ENCODE measurements at places on chromosomes 2 and 18.

- DNase-seq = no peak
These were observed 78.6 kb downstream of the ARMC9 start for GRCh38 chr2:231276987-231277386.

GRCh38 chr2:127324635-127325034, 30.7 kb upstream of the ERCC3 start:
- peak; percentile 19 for DNase-seq

GRCh38 chr2:16013359-16013911, 73.1 kb downstream of the MYCN start:
- DNase-seq = no peak

DNA sequence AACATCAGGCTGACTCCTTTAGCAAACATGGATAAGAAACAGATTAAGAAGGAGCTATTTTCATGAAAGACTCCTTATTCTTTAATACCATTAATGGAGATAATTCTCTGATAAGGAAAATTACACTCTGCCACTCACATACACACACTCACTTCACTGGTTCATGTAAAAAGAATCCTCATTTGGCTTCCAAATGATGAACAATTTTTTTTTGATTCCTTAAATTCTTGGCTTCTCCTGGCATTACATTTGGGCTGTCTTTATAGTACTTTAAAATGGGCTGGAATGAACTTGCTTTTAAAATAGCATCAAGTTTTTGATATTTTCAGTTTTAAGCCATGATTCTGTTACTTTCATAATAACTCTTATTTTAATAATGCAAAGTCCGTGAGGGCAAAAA, 328.6 kb downstream of the SLC8A1 start:
- DNase-seq = no peak

DNA sequence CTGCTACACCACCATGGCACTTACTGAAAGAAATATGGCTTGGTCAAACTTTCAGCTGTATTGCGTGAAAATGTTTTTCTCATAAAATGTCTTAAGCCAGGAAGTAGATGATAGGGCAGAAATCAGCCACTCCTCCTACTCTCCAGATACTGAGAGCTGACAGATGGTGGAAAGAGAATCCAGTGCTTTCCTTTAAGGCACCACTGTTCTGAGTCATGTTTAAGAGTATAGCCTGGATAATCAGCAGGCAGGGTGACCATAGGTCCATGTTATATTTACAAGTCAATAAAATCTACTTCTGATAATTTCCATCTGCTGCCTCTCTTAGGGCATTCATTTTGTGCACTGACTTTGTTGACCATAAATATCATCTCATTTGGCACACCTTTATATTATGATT, 21.9 kb downstream of the ARPC2 start:
- no peak for DNase-seq

- DNase-seq = no peak
These were observed 40.4 kb downstream of the COL3A1 start for GRCh38 chr2:189014449-189015138.

- DNase-seq = no peak
These were observed 53.5 kb downstream of the THSD7B start for GRCh38 chr2:136818839-136819238.

DNA sequence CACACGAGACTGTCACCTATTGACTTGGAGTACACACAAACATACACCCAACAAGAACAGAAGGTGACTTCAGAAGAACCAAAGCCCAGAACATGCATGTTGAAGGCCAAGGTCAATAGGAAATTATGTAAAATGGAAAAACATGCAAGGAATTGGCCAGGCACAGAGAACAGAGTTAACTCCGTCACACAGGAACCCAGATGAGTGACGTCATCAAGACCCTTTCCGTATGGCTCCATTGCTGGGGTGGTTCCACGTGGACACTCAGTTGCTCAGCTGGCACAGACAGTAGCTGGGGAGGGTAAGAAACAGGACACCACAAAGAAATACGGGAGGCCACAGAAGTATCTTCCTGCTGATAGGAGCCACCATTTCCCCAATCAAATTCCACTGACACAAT, 18.4 kb downstream of the SOX11 start:
- DNase-seq = no peak

GRCh38 chr2:178005756-178006155, 66.8 kb downstream of the PDE11A start:
- no peak for DNase-seq

- DNase-seq = no peak
These were observed 266.6 kb downstream of the ACTR3 start for GRCh38 chr2:114156366-114157056.

GRCh38 chr18:64407606-64408005, 258.7 kb upstream of the LINC00305 start:
- no peak for DNase-seq

- no peak for DNase-seq
These were observed 115.6 kb upstream of the OTOS start for GRCh38 chr2:240255811-240256703.

GRCh38 chr2:134819334-134819733, 19.1 kb upstream of the ACMSD start:
- no peak for DNase-seq

GRCh38 chr2:193154076-193154475, 959.3 kb upstream of the TMEFF2 start:
- no peak for DNase-seq

DNA sequence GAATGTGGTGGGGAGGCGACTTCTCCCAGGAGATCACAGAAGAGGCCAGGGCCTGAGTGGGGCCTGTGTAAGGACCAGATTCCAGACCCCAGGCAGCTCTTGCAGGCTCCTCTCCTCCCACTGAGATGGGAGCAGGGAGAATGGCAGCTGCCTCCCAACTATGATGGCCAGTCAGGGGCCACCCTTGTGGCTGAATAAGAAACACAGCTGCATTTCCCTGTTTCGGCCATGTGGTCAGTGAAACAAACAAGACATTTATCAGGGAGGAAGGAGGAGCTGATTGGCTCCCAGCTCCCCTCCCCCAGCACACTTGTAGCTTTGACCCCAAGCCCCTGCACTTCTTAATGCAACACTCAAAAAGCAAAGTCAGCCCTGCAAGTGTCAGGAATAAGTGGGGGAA, 143.5 kb downstream of the CELF4 start:
- no peak for DNase-seq

- DNase-seq = no peak
These were observed 12.7 kb downstream of the ANKRD44 start for GRCh38 chr2:197297772-197298318.

DNA sequence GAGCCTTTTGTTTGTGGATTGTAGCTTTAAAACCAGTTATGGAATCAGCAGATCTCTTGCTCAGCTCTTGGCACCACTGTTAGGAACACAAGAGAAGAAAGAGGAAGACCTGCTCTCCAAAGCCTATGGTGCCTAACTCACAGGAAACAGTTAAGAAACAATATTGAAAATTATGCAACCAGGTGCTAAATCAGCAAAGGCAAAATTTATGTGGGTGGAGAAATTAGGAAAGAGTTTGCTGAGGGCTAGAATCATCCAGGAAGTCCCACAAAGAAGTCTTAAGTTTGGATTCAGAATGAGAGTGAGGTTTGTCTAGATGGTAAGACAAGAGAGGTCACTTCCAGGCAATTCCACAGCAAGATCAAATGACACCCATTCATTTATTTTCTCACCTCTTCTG, 49.4 kb downstream of the AOX1 start:
- no peak for DNase-seq

- no peak for DNase-seq
These were observed 69.1 kb upstream of the DNAJC10 start for GRCh38 chr2:182646763-182647498.

DNA sequence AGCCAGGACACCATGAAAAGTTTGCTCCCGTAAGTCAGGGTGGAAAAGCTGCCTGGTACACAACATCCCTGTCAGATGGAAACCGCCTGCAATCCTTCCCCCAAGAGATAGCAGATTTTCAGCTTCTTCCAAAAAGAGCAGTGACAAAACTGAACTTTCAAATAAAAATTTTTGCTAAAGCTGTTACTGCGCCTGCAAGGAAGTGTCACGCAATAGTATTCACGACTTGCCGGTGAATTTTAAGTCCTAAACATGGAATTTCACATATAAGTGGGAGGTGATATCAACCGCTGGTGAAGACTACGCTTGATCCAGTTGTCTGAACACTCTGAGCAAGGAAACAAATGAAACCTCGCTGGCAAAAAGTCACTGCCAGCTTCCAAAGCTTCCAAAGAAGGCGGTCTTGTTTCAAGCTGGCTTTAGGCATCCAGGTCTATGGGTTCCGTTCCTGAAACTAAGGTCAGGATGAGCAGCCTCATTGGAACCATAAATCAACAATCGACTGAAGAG, 2.8 kb downstream of the COL6A3 start:
- DNase-seq = no peak

DNA sequence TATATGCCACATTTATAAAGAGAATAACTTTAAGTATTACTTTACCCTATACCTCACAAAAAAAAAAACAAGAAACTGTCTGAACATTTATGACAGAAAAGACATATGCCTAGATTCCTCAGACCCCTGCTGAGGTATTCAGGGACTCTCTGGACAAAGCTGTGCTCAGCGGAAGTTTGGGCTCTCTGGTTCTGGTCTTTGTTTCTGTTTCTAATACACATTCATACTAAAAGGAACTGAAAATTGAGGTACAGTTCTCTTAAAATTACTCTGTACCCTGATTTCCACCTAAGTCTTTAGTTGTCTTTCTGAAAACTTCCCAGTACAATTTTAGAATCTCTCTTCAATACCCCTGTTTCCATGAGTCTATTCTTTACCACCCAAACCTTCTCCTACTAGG, 160.3 kb downstream of the IKZF2 start:
- no peak for DNase-seq

DNA sequence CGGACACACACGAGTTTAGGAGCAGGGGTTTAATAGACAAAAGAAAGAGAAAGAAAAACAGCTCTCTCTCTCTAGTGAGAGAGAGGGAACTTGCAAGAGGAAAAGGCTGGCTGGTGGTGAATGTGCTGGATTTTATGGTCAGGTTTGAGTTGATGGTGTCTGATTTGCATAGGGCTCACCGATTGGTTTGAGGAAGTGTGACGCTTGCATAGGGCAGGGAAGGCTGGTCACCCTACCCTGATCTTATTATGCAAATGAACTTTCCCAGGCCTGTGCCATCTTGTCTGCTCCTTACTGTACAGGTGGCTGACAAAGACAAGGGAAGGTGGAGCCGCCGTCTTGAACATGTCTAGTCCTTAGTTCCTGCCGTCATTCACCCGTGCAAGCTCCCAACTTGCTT, 408.9 kb downstream of the RIT2 start:
- DNase-seq = no peak

- DNase-seq = no peak
These were observed 715 bp upstream of the MEMO1 start for GRCh38 chr2:32011485-32011960.

DNA sequence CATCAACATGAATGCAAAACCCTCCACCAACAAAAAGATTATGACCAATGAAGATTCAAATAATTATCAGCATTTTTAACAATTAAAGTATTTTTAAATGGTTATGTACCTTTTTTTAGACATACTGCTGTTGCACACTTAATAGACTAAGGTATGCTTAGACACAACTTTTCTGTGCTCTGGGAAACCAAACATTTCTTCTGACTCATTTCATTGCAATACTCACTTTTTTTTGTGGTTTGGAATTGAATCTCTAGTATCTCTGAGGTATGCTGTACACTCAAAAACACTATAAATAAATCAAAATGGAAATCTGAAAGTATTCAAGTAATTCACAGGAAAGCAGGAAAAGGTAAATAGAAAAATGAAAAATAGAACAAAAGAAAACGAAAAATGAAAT, 247.9 kb upstream of the POU3F3 start:
- no peak for DNase-seq

- DNase-seq = no peak
These were observed 157.4 kb downstream of the DOK6 start for GRCh38 chr18:69558052-69558451.

- DNase-seq = no peak
These were observed 254.8 kb downstream of the SLC8A1 start for GRCh38 chr2:40197121-40197520.

GRCh38 chr2:21567395-21567794, 443.6 kb downstream of the TDRD15 start:
- no peak for DNase-seq

GRCh38 chr2:207513551-207514257, 16.1 kb upstream of the CREB1 start:
- no peak for DNase-seq

GRCh38 chr2:218961651-218962570, 2.4 kb downstream of the CDK5R2 start:
- DNase-seq = no peak

DNA sequence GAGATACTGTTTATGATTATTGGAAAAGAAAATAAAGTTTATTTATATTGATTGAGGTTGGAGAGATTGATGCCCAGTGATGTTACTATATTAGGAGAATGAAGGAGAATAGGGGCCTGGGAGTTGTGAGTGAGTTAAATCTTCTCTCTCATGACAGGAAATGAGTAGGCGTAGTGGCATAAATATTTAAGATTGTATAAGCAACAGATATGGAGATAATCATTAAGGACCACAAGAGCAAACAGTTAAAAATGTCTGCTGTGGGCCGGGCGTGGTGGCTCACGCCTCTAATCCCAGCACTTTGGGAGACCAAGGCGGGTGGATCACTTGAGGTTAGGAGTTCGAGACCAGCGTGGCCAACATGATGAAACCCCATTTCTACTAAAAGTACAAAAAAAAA, 62.7 kb downstream of the PTRHD1 start:
- no peak for DNase-seq

DNA sequence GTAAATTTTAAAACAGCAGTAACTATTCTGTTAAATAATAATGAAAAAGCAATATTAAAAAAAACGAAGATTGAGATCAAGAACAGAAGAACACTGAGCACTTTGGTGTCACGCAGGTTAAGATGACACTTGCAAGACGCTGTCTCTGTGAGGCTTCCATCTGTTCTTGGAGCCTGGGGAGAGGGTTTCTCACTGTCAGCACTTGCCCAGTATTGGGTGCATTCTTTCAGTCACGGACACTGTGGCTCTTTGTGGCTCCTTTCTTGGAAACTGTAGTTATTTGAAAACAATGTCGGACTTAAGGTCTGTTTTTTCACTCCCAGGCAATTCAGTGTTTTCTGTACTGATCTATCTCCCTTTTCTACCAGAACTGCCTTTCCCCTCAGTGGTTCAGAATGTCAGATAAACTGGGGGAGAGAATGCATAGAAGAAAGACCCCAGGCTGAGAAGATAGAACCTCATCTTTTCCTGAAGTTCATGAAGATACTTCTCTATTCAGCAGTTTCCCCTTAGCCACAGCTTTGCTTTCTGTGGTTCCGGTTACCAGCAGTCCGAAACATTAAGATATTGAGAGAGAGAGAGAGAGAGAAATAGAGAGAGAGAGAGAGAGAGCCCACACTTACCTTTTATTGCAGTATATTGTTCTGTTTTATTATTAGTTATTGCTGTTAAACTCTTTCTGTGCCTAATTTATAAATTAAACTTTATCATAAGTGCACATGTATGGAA, 283.3 kb downstream of the DCDC2C start:
- no peak for DNase-seq

- DNase-seq = no peak
These were observed 194.2 kb downstream of the INHBB start for GRCh38 chr2:120539937-120540718.

- DNase-seq = no peak
These were observed 26.8 kb downstream of the ADRA2B start for GRCh38 chr2:96089356-96090195.

All from ovary (tissue), 10 donors.